Common myeloid progenitor, CD34-positive (primary cell): ENCODE measurements at places on chromosomes 1 and 21.

GRCh38 chr21:31564439-31564838 is 95.1 kb upstream of the SOD1 start:
- DNase-seq, result no peak

- peak; percentile 87 for DNase-seq
Observed at GRCh38 chr1:111920221-111921024, 69.0 kb downstream of the KCND3 start.

DNA sequence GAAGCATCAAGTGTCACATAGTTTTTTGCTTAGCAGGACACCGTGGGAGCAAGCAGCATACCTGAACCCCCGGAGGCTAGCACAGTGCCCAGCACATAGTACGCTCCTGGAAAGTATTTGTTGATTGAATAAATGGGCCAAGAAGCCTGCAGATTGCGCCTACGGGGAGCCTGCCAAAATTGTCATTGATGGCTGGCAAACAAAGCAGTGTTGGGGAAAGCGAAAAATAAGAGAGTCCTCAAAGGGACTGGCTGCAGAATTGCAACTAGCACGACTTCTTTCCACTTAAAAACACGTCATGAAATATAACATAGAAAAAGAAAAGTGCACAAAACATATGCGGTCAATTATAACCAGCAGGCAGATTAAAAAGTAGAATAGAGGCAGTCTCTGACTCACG is 125.2 kb upstream of the GALNT2 start:
- DNase-seq, result no peak

DNA sequence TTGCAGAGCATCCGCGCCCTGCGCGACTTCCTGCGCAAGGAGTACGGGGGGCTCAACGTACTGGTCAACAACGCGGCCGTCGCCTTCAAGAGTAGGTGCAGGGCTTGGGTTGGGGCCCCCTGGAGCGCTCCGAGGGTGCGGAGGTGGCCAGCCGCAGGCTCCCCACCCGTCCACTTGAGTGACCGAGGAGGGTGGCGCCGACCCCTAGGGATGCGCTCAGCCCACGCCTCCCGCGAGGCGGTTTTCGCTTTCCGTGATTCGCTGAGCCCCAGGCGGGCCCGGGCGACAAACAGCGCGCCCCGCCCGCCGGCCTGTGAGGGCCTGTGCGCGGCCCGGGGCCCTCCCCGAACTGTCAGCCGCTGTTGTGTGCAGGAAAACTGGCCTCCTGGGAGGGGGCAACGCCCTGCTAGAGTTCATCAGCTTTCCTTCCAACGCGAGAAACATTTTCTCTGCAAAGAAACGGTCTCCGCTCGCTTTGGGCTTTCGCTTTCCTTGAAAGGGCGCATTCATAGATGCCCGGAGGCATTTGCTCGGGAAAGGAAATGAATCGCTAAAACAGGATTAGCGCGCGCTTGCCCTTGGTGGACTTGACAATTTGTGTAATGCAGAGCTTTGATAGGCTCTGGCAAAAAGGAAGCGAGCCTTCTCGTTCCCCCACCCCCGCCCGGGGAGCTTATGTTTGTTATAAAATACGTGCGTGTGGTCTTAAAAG is 668 bp downstream of the CBR3 start:
- DNase-seq, result peak; percentile 40

DNA sequence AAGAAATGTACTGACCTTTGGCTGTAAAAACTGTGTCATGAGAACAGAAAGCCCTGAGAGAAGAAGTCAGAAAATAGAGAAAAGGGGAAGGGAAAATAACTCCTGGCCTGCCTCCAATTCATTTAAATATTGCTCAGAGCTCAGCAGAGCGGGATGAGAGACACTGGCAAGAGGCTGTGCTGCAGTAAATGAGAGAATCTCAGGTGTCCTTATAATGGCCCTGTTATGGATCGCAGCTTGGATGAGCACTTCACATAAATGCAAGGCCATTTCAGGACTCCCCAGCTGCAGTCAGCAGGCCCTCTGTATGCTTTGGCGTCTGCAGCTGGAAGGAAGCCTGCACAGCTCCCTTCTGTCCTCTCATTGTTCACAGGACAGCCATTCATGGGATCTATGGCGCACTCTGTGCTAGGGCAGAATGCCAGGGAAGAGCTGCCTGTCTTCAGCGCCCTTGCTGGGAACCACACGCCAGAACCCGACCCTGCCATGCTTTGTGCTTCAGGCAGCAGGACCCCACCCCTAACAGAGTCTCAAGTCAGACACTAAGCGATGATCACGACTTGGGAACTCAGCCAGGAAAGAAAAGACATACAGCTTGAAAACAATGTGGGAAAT is 20.7 kb upstream of the ABCB10 start:
- peak; percentile 39 for DNase-seq

DNA sequence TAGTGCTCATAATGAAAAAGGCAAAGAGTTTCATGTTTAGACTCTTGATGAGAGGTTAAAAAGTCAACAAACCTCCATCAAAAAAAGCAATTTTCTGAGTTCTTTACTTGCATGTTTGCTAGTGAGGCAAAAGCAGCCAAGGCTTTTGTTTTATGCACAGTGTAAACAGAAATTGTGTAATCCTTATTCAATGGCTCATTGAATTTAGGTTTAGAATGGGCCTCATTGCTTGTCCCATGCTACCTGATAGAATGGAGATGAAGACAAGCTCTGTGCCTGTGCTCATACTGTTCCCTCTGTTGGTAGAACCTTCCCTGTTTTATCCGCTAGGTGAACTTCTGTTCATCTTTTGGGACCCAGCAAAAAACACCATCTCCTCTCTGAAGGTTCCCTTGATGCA is 10.0 kb upstream of the LRRC8D start:
- DNase-seq, result no peak

DNA sequence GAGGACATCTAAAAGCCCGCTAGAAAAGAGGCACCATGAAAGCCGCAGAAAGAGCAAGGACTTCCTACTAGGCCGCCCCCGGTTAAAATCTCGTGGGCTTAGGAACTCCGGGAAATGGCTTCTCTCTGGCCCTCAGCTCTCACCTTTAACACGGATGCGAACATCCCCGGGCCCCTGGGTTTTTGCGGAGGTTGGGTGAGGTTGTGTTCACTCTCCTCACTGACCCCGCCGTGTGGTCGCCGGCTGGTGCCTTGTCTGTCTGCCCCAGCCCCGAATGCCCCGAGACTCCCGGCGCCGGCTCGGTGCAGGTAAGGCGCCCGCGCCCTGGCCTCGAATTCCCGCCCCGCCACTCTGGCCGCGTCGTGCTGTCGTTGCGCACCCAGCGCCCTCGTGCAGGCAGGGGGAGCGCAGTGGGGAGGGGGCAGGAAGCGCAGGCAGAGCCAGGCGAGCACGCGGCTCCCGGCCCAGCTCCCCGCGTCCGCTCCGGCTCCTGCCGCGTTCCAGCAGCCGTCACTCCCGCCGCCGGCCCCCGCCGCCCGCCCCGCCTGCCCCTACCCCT is at the start of gene SHISAL2A:
SHISAL2A (plus strand) TSS at position 437 of the 559 bp plus-strand sequence. CDS start 326 bp downstream, outside the sequence.
- peak; percentile 55 for DNase-seq

- no peak for DNase-seq
Observed at GRCh38 chr21:45226540-45227326, 61.0 kb downstream of the POFUT2 start.

DNA sequence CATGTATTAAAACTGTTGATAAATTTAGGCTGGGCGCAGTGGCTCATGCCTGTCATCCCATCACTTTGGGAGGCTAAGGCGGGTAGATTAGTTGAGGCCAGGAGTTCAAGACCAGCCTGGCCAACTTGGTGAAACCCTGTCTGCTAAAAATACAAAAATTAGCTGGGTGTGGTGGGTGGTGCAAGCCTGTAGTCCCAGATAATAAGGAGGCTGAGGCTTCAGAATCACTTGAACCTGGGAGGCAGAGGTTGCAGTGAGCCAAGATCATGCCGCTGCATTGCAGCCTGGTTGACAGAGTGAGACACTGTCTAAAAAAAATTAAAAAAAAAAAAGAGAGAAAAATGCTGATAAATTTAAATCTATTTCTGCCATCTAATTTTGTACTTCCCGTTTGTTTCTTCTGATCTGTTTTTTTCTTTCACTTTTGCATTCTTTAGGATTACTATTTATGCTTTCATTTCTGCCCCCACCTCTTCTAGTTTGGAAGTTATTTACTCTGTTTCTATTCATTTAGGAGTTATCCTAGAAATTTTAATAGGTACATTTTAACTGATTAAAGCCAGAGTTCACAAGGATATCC is 3.2 kb upstream of the DENND1B start:
- DNase-seq, result no peak

- DNase-seq, result no peak
Observed at GRCh38 chr21:15706696-15707095, 23.1 kb upstream of the USP25 start.

DNA sequence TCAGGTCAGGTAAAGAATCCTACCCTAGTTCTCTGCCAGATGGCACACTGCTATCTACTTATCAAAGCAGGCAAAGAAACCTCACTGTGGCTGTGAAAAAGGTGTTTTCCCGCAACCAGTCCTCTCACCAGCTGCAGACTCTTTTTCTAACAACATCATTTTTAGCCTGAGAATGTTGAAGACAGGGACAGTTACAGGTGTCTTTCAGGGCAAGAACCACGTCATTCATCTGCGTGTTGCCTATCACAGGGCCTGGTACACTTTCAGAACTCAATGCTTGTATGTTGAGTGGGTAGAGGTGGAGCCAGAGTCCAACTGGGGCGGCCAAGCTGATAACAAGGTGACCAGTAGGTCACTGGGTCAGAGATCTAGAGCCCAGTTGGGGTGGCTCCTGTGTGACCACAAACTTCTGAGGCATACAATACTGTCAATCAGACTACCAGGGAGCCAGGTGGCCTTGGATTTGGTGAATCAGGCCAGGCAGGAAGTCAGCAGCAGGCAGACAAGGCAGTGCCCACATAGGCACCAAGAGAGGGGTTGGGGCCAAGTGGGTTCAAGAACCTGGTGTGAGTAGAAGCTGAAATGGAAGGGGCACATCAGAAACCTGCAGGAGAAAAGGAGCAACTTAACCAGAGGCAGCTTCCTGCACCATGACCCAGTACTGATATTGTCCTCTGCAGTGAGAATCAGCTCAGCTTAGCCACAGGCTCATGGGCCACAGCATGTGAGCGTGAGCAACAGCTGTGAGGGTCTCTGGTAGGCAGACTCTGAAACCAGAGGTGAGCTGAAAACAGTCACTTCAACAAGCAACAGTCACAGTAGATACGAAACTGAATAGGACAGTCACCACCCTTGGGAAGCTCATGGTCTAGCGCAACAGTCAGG is 123.6 kb downstream of the DTL start:
- peak; percentile 54 for DNase-seq

- DNase-seq, result peak; percentile 13
Observed at GRCh38 chr1:150576794-150577556, 2.4 kb downstream of the MCL1 start.

DNA sequence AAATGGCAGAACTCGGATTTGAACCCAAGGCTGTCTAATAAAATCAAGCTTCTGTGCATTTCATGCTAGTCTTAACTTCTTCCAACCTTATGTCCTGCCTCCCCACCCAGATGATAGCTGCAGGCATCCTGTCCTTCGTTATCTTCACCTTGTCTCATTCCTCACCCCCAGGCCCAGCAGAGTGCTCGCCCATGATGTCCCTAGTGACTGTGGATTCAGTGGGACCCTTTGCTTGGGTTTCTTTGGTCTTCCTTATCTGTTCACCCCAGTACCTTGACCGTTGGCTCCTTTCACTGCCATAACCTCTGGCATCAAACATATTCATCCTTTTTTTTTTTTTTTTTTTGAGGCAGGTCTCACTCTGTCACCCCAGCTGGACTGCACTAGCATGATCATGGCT is 5.6 kb upstream of the BSDC1 start:
- DNase-seq, result no peak

DNA sequence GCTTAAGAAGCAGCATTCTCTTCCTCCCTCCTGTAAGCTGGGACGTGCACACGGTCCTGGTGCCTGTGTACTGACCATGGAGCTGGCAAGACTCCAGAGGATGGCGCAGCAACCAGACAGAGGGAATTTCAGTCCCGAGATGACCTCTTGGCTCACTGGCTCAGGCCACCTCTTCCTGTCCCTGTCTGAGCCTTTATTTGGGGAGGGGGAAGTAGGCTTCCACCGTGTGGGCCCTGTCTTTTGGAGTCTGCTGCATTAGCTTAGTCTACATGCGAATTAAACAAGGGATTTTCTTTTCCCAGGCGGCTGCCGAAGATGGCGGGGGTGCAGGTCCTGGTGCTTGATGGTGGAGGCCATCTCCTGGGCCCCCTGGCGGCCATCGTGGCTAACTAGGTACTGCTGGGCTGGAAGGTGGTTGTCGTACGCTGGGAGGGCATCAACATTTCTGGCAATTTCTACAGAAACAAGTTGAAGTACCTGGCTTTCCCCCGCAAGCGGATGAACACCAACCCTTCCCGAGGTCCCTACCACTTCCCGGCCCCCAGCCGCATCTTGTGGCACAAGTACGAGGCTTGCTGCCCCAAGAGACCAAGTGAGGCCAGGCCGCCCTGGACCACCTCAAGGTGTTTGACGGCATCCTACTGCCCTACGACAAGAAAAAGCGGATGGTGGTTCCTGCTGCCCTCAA is 10.2 kb downstream of the IL24 start:
- no peak for DNase-seq

GRCh38 chr21:38459490-38459889 is 38.8 kb downstream of the ERG start:
- DNase-seq, result no peak

GRCh38 chr21:42231756-42232155 is 12.8 kb downstream of the ABCG1 start:
- no peak for DNase-seq

GRCh38 chr1:219085082-219085481 is 88.6 kb upstream of the LYPLAL1 start:
- no peak for DNase-seq

GRCh38 chr1:247561711-247562110 is 12.8 kb downstream of the GCSAML start:
- DNase-seq, result no peak

DNA sequence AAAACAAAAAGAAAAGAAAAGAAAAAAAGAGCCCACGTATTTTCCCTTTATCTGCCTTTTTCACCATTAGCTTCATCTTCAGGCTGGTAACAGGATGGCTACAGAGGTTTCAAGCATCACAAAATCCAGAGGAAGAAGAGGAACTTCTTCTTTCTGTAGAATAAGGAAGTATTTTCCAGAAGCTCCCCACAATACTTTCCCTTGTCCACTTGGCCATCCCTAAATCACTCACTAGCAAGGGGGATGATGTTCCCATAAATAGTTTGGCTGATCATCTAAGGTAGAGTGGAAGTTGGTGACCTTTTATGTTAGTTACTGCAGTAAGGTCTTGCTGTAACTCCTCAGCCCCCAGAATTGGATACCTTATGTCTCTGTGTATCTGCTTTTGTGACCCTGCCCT is 45.1 kb upstream of the RNF11 start:
- peak; percentile 17 for DNase-seq

GRCh38 chr1:62285984-62286785 is 33.0 kb downstream of the KANK4 start:
- no peak for DNase-seq

DNA sequence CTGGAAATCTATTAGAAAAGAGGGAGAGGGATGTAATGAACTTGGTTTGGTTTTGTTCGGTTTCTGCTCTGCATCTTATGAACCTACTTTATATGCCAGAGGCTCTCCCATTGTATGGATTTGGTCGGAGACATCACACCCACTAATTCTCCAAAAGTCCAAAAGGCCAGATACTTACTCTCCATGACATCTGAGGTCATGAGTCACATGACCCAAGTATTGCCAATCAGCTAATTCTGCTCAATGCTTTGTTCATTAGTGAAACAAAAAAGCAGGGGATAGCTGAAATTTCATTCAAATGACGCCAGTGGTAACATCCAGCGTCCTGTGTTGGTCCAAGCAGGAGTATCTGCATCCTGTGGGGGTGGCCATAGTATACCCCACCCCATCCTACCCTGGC is 173.6 kb downstream of the TRIM33 start:
- no peak for DNase-seq
